ENCODE measurements at places on chromosomes 3 and 15.

DNA sequence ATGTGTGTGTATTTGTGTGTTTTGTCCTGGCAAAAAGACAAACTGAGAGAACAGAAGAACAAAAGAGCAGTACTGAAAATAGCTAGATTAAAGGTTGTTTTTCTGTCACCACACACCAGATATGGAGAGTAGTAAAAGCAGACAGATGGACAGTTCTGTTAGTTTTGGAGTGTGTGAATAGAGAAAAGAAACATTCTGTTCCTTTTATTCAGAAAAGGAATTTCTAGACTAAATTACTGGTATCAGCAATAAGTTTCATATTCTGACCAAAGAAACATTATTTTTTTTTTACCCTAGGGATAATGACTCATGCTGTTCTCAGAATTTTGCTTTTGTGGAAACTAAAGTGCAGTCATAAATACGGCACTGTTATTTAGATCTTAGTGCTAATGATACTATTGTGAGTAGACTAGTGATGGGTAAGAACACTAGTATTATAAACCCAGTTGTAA is 32.9 kb downstream of the PIK3CA start:
- DNase-seq, result no peak

DNA sequence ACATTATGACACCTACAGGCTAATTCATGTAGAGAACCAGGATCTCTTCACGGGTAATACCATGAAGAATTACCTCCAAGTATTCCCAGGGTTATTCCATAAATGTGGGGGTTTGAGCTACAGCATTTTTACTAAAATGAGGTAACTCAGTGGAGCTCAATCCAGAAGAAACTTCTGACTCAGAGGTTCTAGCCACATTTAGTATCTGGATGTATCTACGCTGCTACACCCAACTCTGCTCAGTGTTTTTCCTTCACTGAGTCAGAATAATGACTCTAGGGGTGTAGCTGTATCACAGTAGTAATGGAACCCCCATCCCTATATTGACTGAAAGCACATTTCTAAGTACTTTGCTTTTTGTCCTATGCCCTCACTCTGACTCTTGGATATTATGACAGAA is 52.4 kb downstream of the COPS2 start:
- no peak for DNase-seq

- DNase-seq, result no peak
Measured at GRCh38 chr3:188194332-188194731, 40.4 kb downstream of the LPP start.

- DNase-seq, result no peak
Measured at GRCh38 chr3:107062787-107063186, 314.5 kb upstream of the CCDC54 start.

GRCh38 chr15:34796847-34797435 is 1.6 kb upstream of the ACTC1 start:
- no peak for DNase-seq

All from chondrocyte (in vitro differentiated cells).